Stimulated activated CD4-positive, alpha-beta T cell treated with anti-CD3 and anti-CD28 coated beads, Interleukin-1b, Interleukin-23, amount 100 ng/mL, for 48 hours (primary cell): ENCODE measurements at places on chromosomes 16 and 17.

DNA sequence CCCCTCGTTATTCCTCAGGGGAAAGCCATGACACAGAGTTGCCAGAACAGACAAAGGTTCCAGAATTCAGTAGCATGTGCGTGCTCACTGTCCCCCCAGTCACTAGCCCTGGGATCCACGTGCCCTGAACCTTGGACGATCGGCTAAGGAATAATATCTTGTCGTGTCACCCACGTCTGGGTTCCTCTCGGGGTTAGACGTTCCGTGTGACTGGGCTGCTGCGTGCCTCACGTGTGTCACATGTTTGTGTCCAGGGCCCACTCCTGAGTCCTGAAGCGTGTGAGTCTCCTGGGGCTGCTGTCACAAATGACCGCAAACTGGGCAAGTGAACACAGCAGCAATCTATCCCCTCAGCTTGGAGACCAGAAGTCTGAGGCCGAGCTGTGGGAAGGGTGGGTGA, 12.4 kb upstream of the ZNF469 start:
- DNase-seq, result no peak

- DNase-seq, result no peak
These were observed 27.9 kb downstream of the VAT1L start for GRCh38 chr16:77816293-77816692.

DNA sequence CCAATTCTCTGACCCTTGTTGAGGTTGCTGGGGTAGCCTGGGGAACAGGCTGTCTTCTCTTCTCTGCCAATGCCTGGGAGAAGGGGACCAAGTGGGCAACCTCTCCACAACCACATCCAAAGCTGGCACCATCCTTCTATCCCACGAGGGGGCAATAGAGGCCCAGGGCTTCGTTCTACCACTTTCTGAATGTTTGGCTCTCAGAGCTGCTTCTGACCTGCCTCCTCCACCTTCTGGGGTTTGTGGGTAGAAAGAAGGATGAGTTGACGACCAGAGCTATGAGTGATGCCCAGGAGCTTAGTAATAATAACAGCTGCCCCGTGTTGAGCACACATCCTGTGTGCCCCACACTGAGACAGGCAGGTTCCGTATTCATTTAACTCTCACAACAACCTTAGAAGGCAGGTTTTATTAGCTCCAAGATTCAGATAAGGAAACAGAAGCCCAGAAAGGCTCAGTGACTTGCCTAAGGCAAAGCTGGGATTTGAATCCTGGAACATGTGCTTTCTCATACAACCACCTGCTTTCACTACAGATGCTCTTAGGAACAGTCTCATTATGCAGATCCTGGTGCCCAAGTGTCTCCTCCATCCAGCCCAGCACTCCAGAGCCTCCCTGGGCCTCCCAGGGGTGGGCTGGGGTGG, 11.1 kb downstream of the TSPOAP1 start:
- DNase-seq, result peak; percentile 87

- DNase-seq, result no peak
These were observed 4.1 kb upstream of the SLC25A10 start for GRCh38 chr17:81707725-81708646.

GRCh38 chr17:48549914-48550501, 5.1 kb upstream of the HOXB2 start:
- no peak for DNase-seq

DNA sequence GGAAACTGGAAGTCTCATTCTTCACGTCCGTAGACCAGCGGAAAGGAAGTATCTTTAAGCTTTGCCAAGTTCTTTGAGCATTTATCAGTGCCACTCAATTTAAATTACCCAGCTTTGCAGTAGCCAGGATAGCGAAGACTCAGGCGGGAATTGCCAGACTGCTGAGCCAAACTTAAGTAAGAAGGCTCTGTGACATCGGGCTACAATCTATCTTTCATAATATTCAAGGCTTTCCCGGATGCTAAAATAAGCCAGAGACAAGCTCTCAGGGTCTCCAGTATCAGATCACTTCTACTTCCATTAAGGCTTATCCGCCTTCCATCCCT, 436 bp upstream of the BRIP1 start:
- no peak for DNase-seq

DNA sequence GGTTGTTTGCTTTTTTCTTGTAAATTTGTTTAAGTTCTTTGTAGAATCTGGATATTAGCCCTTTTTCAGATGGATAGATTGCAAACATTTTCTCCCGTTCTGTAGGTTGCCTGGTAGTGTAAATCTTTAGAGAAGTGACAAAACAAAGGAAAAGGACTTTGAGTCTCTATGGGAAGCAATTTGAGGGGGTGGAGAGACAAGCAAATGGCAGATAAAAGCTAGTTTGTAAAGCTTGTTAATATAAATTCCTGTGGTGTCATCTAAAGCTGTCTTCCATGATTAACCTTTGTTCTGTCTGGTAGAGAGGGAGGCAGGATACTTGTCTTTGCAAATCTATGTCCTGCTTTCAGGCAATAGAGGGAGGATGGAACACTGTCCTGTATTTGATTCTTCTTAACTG, 40.6 kb upstream of the CACNG4 start:
- no peak for DNase-seq

DNA sequence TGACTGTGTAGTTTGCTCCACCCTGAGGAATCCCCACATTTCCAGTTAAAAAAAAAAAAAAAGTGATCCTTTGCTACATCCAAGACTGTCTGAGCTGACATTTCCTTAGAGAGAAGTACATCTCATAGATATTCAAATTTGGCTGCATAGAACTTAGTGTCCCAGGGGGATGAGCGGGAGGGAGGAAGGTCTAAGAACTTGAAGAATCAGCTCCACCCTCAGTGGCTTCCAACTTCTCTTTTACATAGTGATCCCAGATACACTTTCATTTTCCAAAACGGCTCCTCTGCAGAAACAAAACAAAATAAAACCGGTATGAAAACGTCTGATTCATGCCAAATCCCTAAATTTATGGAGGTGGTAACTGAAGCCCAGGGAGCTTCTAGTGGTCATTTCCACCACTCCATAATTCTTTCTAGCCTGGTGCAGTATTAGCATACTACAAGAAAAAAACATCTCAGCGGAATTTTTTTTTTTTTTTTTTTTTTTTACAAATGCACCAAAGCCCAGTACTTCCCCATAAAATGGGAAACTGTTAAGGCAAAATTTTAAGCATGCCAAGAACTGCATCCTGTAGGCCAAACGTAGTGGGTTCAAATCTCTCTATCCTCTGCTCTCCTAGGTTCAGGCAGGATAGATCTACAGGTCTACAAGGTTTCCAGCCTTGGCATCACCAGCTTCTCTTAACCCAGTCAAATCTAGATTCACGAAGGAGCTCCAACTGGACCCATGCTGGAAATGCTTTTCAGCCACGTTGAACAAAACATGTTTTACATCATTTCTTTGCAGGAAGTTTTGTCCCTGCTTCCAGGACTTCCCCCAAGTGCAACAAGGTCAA, 29.3 kb downstream of the MAF start:
- no peak for DNase-seq

- no peak for DNase-seq
These were observed at the start of gene HBM for GRCh38 chr16:165539-166374. Gene HBM (plus strand): TSS chr16:165978. CDS start chr16:165998, 20 bp downstream.

DNA sequence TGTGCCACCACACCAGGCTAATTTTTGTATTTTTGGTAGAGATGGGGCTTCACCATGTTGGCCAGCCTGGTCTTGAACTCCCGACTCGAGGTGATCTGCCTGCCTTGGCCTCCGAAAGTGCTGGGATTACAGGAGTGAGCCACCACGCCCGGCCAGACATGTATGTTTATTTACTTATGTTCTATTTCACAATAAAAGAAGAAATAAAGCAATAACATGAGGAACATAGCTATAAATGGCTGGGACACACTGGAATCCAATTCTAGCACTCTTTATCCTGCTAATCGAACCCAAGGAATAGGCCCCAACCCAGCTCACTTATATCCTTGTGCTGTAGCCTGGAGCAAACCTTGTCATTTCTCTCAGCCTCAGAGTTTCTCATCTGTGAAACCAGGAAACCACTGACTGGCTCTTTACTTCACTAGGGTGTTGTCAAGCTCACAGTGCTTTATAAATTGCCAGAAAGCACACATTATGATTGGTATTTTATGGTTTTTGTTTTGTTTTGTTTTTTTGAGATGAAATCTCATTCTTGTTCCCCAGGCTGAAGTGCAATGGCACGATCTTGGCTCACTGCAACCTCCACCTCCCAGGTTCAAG, 4.3 kb upstream of the ODAD4 start:
- DNase-seq, result no peak

DNA sequence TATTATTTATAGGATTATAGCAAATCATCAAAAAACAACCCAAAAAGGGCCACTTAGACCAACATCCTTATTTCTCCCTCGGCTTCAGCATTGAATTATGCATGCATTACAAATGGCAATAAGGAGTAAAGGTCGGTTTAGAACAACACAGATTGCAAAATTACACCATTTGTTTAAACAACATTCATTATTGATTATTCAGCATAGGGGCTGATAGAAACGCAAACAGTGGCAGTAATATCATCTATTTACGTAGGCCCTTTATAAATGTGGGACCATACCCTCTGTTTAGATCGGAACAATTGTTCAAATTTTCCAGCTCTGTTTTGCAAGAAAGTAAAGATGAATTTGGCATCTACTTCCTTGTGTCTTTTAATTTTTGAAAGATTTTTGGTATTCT, 153.3 kb downstream of the WWOX start:
- DNase-seq, result no peak

DNA sequence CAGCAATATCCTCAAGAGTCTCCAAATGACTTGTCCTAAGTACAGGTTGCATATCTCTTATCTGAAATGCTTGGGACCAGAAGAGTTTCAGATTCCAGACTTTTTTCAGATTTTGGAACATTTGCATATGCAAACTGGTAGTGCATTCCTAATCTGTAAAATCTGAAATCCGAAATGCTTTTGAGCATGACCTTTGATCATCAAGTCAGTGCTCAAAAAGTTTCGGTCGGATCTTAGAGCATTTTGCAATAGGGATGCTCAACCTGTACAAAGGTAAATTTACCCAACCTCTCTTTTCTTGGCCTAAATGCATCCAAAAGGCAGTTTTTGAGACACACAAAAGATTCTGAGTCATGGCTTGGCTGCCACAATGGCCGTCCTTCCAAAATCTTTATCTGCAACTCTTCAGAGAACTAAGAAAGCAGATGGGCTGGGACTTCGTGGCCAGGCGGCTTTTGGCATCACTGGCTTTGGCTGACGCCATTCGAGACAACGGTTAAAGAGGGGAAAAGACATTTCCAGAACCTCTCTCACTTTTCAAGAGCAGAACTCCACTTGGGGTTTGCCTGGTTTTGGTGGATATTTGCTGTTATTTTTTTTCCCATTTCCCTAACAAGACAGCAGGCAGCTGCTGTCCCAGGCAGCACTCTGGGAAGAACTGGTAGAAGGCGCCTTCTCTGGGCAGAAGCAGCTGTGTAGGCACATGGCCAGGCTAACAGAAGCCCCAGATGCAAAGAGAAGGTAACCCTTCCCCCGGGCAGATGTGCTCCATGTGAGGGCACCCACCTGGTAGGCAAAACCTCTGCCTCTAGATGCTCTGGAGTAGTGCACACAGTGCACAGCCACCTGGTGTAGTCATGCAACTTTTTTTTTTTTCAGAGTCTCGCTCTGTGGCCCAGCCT, 8.9 kb downstream of the CPPED1 start:
- no peak for DNase-seq

DNA sequence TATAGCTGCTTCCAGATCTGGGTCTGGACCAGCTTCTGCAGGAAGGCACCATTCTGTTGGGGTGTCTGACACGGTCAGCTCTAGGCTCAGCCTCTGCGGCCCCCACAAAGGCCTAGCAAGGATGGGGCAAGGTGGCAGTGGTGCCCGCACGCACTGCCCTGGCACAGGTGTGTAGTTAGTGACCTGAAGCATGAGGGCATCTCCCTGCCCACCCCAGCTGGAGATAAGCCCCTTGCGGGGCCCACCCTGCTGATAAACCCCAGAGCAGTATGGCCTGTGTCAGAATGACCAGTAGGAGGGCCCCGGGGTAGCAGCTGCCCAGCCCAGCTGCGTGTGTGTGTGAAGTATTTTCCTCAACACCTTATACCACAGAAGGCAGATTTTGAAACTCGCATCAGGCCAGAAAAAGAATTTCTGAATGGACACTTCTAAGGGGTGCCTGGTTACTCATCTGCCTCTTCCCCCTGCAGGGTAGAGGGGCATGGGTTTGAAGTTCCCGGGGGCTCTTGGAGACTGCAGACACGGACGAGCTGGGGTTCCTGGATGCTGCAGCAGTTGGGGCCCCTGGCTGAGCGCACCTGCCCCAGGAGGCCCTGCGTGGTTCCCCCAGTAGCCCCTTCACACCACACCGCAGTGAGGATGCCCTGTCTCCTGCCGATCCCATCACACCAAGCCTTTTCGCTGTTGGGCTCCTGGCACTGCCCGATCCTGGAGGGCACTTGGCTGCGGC, 4.5 kb downstream of the ARHGDIA start:
- DNase-seq, result no peak

GRCh38 chr16:54022362-54022761, 264.2 kb downstream of the IRX3 start:
- no peak for DNase-seq

DNA sequence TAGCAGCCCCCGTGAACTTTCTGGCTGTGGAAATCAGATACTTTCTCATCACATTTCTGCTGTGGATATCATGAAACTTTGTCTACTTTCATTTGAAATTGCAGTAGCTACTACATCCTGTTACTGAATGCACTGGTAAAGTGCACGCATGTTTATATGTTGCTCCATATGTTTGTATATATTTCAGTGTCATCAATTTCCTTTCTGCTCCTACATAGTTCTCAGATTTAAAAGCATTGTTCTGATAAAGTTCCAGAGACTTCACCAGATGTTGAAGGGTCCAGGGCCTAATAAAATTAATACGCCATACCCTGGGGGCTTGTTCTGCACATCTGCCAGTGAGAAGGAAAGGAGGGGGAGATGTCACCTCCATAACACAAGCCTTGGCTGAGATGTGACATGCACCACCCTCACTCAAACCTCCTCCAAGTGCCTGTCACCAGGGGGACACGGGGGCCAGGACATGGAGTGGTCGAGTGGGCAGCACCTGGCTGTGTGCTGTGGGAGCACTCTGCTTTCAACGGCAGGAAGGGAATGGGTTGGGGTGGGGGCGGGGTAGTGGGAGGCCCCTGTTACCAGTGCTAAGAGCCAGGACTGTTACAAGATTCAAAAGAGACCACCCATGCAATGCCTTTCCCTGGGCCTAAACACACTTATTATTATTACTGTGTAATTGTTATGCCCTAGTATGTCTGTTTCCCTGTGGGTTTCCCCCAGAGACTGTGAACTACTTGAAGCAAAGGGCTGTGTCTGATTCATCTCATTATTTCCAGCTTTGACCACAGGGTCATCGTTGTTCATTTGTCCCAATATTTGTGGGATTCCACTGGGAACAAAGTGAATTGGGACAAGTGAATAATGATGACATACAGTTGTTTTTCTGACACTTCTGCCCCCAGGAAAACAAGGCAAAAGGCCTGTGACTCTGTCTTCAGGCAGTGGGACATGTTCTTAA, 193.4 kb downstream of the FOXL1 start:
- DNase-seq, result no peak

- DNase-seq, result no peak
These were observed 74.7 kb upstream of the TOX3 start for GRCh38 chr16:52621651-52622050.

GRCh38 chr16:10242097-10242496, 59.9 kb upstream of the GRIN2A start:
- no peak for DNase-seq

- DNase-seq, result no peak
These were observed 471.6 kb upstream of the ERCC4 start for GRCh38 chr16:13448346-13448745.

GRCh38 chr17:71634376-71634775, 486.4 kb upstream of the SOX9 start:
- DNase-seq, result no peak
